ENCODE measurements at places on chromosomes 12 and 14.

- no peak for DNase-seq
Measured at GRCh38 chr14:78181270-78181669, 11.1 kb downstream of the NRXN3 start.

DNA sequence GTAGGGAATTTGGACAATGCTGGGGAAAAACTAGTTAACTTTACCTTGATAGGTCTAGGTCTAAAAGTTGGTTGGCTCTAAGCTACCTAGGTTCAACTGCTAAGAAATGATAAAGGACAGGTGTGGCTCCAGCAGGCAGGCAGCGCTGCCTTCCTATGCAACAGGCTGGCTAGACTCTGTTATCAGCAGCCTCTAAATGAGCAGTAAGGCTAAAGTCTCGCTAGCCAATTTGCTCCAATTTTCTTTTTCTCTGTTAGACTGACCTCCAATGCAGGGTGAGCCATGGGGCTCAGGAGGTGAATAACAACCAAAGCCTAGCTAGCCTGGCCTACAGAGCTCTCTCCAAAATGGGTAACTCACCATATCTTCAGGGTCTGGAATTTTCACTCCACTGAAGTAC is 26.5 kb downstream of the DMAC2L start:
- no peak for DNase-seq

DNA sequence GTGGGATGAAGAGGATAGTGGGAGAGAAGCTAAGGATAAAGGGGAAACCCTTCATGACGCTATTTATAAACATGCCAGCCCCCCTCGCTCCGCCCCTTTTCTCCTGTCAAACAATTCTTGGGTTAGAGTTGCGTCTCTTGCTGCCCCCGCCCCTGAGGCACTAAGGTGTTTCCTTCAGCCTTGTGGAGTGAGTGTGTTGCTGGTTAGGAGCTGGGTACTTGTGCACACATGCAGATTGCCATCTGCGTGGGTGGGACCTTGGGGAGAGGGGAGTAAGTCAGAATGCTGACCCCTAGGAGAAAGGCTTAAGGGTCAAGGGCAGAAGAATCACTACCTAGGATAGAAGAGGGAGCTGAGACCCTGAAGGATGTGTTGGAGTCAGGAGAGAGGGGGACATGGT is 5.4 kb downstream of the FOXJ2 start:
- no peak for DNase-seq

DNA sequence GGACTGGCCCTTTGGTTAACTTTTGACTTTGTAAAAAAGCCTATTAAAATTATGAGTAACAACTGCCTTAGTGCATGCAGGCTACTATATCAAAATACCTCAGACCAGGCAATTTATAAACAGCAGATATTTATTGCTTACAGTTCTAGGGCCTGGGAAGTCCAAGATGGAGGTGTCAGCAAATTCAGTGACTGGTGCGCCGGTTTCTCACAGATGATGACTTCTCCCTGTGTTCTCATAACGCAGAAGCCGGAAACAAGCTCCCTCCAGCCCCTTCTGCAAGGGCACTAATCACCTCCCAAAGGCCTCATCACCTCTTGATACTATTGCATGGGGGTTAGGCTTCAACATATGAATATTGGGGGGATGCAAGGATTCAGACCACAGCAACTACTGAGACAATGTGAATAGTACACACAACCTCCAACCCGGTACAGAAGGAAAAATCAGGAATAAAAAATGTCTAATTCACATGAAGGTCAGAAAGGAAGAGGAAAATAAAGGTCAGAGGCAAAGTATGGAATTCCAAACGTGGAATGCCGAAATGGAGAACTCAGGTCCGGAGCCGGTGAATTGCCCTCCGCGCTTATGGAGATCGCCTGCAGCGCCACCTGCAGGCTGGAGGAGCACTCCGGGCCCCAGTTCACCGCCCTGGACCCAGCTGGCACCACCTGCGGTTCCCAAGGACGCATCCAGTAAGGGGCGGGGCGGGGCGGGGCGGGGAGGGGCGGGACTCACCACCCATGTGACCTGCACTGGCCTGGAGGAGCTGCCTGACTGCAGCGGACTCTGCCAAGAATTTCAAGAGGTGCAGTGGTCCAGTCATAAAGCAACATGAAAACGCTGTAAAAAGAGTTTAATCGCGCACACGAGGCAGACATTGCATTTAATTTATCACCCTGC is 203.4 kb downstream of the KIF26A start:
- DNase-seq = no peak

DNA sequence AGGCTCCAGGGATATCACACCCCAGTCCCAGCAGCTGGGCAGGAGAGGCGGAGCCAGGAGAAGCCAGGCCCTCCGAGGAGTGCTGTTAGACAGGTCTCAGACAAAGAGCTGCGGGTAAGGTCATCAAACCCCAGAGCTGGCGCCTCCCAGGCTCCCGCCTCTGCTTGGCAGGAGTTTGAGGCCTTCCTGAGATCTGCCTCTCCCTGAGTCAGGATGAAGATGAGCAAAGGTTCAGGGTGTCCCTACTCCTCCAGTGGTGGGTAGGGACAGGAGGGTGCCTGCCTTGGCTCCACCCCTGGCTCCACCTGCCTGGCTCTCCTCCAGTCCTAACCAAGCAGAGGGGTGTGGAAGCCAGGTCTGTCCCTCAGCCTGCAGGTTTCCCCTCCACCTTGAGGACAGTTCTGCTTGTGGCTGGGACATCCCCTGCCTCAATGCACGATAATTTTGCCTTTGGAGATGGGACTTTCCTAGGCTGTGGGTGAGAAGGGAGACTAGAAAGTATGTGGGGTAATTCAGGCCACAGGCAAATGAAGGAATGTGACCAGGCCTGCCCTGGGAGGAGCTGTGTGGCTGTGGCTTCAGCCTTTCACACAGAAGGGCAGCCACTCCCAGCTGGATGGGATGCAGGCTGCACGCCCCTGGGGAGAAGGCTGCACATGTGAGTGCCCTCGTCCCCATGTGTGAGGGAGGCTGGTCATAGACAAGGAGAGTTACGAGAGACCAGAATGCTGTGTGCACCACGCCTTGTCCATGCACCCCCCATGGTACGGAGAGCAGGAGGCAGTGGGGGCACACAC is 2.2 kb downstream of the PLEKHG6 start:
- no peak for DNase-seq

DNA sequence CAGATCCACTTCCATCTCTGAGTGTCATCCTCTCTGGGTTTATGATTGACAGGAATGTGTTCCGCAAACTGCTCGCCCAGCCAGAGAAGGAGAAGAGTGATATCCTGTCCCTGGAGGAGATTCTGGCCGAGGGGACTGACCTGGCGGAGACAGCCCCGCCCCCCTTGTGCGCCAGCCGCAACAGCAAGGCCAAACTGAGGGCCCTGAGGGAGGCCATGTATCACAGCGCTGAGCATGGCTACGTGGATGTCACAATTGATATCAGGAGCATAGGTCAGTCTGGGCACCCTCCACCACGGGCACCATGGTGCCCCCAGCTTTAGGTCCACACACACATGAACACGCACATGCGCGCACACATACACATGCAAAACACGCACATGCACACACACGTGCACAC is 67.5 kb upstream of the PWP1 start:
- no peak for DNase-seq

GRCh38 chr12:623172-623864 is 39.9 kb downstream of the NINJ2 start:
- DNase-seq = no peak

GRCh38 chr14:90732139-90732538 is 84.1 kb downstream of the TTC7B start:
- DNase-seq = no peak

GRCh38 chr12:98151105-98151590 is 364.2 kb upstream of the TMPO start:
- DNase-seq = no peak

DNA sequence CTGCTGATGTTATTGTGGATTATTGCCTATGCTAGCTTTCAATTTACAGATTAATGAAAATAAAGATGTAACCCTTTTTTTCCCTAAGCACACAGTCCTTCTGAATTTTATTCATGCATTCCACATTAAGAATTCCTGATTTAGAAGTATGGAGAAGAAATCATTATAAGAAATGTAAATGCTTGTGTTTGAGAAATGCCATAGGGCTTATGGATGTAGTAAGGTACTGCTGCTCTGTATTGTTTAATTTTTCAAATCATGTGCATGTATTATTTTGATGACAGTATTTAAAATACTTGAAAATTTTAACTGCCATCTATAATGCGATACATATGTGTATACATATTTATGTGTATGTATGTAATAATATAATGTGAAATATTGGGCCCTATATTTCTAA is 167.1 kb upstream of the SOX5 start:
- DNase-seq = no peak

DNA sequence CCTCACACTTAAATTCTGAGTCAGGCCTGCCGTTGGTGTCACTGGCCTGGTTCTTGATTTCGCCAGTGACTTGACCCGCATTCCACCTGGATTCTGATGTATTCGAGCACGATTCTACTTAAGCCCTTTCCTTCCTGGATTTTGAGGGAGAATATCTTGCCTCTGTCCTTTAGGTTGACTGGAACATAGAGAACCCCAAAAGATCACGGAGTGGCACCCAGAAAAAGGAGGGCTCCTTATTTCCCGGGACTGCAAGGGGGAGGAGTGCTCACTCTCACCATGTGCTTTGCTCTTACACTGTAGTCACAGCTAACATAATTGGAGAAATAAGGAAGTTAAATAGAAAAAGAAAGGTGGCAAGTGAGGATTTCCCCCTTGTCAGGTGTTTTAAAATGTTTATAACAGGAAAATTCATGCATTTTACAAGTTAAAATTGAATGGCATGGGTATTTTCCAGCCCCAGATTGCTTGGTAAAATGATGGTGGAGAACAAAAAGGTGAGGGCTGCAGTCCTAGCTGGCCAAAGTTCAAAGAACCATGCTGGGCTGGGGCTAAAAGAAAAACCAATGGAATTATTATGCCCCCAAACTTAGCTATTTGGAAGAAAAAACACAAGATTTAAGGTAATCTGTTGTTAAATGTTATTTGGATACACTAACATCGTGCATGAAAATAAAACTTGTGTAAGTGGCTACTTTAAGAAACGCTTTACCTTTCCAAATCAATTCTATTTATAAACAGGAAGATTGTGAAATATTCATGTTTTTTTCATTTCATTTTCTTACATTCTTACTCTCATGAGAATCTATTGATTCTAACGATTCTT is 8.9 kb downstream of the FOXA1 start:
- no peak for DNase-seq

Data from activated CD8-positive, alpha-beta memory T cell treated with anti-CD3 and anti-CD28 coated beads for 1 hour (primary cell).